T-cell (primary cell): ENCODE measurements at places on chromosomes 3 and 15.
A peak's percentile ranks its signal among the peaks of the same experiment; 100 is the strongest.

GRCh38 chr3:65020281-65021160 lies 332.7 kb upstream of the ADAMTS9 start:
- H3K27me3 ChIP-seq, result no peaks in the 10 kb centered on the region
- H3K27ac ChIP-seq, result no peak overlapping the region
- H3K36me3 ChIP-seq, result no peaks in the 10 kb centered on the region
- H3K4me3 ChIP-seq, result no peak overlapping the region
- DNase-seq, result no peak

- no peak for DNase-seq
- no peak overlapping the region for H3K4me3 ChIP-seq
- no peaks in the 10 kb centered on the region for H3K27me3 ChIP-seq
- H3K4me1 ChIP-seq, result peaks cover 3% of the 10 kb centered on the region
- no peaks in the 10 kb centered on the region for H3K36me3 ChIP-seq
These were observed 58.5 kb downstream of the CRYBG3 start for GRCh38 chr3:97880267-97880666.

DNA sequence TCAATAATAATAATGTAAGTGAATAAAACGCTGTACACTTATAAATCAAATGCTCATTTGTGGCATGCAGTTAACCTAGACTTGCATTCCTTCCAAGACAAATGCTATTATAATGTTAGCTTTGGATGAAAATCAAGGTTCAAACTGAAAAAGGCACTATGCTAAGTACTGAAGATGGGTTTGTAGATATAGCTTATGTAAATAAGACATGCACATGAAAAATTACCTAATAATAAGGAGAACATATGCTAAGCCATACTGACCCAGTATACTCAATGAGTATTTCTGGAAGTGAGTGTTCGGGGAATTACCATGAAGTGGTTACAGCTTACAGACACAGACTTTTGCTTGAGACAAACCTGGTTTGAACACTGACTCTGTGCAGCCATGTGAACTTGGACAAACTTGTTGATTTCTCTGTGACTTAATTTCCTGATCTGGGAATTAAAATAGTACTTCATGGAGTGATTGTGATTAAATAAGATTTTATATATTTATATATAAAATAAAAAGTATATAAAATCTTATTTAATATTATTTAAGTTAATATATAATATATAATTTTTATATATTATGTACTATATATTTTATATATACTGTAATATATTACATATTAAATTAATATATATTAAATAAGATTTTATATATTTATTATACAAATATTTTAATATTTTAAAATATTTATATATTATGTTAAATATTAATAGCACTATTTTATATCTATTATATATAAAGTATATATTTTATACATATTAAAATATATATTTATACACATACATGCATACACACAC lies 159.2 kb downstream of the ZPLD1 start:
- no peak for DNase-seq
- H3K4me3 ChIP-seq, result no peak overlapping the region
- no peaks in the 10 kb centered on the region for H3K36me3 ChIP-seq
- H3K27me3 ChIP-seq, result no peaks in the 10 kb centered on the region

DNA sequence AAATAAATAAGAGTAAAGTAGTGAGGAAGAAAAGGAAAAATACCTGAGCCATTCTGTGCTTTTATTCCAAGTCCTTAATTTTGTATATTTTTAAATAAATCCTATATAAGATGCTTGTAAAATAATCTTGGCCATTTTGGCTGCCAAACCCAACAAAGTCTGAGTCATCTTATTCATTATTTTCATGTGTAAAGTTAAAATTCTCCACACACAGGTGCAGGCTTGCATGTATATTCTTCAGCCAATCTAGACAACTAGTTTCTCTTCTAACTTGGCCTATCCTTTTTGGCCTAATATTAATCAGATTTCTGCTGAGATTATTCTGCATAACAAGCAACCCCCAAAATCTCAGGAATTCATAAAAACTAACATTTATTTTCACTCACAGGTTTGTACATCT lies 189.8 kb upstream of the ATP11B start:
- no peak overlapping the region for H3K27ac ChIP-seq
- no peak overlapping the region for H3K4me3 ChIP-seq
- H3K36me3 ChIP-seq, result no peaks in the 10 kb centered on the region
- H3K27me3 ChIP-seq, result no peaks in the 10 kb centered on the region

- no peak overlapping the region for H3K27ac ChIP-seq
- no peak overlapping the region for H3K4me3 ChIP-seq
- H3K27me3 ChIP-seq, result peaks cover 22% of the 10 kb centered on the region
- no peaks in the 10 kb centered on the region for H3K36me3 ChIP-seq
- no peak for DNase-seq
These were observed 1.5 kb downstream of the IQCF5 start for GRCh38 chr3:51873876-51874275.

DNA sequence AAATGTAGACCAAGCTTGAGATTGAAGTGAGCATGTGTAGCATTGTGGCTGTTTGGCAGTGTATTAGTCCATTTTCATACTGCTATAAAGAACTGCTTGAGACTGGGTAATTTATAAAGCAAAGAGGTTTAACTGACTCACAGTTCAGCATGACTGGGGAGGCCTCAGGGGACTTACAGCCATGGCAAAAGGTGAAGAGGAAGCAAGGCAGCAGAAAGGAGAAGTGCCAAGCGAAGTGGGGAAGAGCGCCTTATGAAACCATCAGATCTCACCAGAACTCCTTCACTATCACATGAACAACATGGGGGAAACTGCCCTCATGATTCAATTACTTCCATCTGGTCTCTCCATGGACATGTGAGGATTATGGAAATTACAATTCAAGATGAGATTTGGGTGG lies 8.6 kb upstream of the CERS3 start:
- H3K27ac ChIP-seq, result no peak overlapping the region
- no peaks in the 10 kb centered on the region for H3K36me3 ChIP-seq
- peaks cover 2% of the 10 kb centered on the region for H3K27me3 ChIP-seq
- H3K4me1 ChIP-seq, result no peaks in the 10 kb centered on the region

GRCh38 chr3:16928386-16929132 lies 43.8 kb downstream of the PLCL2 start:
- H3K4me1 ChIP-seq, result peaks cover 15% of the 10 kb centered on the region
- H3K27me3 ChIP-seq, result no peaks in the 10 kb centered on the region
- H3K27ac ChIP-seq, result no peak overlapping the region
- no peaks in the 10 kb centered on the region for H3K36me3 ChIP-seq
- H3K4me3 ChIP-seq, result no peak overlapping the region

- H3K36me3 ChIP-seq, result no peaks in the 10 kb centered on the region
- no peaks in the 10 kb centered on the region for H3K27me3 ChIP-seq
- H3K4me1 ChIP-seq, result no peaks in the 10 kb centered on the region
- H3K4me3 ChIP-seq, result no peak overlapping the region
- no peak for DNase-seq
These were observed 36.2 kb upstream of the TSPAN3 start for GRCh38 chr15:77107068-77107467.

DNA sequence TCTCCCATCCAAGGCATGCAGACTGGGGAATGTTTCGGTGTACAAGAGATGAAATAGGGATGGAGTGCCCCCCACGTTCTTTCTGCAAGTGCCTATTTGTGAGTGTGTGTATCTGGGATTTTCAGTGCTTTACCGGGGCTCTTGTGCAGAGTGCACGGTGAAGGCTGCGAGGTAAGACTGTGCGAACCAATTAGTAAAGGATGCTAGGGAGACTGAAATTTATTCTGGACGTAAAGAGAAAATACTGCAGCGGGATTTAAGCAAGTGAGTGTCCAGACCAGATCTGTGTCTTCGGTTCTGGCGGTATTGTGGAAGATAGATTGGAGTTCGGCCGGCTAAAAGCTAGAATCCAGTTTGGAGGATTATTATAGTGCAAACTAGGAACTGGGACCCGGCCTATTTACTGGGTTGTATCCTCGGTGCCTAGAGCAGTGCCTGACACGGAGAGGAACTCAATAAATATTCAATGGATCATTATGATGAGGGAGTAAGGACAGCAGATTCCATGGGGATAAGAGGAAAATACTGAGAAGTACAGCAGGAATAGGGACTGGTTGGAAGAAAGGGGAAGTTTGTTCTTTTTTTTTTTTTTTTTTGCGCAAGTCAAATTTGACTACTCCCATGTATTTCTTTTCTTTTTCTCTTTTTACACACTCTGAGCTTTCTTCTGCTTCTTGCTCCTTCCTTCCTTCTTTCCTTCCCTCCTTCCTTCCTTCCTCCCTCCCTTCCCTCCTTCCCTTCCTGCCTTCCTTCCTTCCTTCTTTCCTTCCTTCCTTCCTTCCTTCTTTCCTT lies 580 bp upstream of the MAGEF1 start:
- H3K36me3 ChIP-seq, result no peaks in the 10 kb centered on the region
- no peak for DNase-seq
- H3K27ac ChIP-seq, result peak overlapping the region; percentile 48
- no peaks in the 10 kb centered on the region for H3K27me3 ChIP-seq
- peaks cover 5% of the 10 kb centered on the region for H3K4me1 ChIP-seq

GRCh38 chr3:124774327-124774718 lies 44.1 kb downstream of the UMPS start:
- no peak for DNase-seq
- H3K27ac ChIP-seq, result no peak overlapping the region
- peaks cover 41% of the 10 kb centered on the region for H3K27me3 ChIP-seq

DNA sequence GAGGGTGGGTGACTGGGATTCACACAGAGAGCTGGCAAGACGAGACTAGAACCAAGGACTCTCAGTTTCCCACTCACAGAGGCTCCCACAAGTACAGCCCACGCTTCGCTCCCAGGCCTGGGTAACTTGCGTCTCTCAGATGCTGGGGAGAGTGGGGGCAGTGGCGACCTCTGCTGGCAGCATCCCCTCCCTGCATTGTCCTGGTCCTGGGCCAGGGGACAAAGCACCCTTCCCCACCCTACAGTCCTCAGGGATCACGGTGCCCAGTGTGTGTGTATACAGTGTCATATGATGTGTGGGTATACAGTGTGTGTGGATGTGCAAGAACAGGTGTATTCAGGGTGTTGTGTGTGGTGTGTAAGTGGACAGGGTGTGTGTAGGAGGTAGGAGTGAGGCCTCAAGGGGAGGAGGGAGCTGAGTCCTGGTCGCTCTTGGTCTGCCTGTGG lies 12.8 kb downstream of the VILL start:
- no peaks in the 10 kb centered on the region for H3K27me3 ChIP-seq
- peak; percentile 54 for DNase-seq
- H3K4me1 ChIP-seq, result peaks cover 28% of the 10 kb centered on the region
- H3K36me3 ChIP-seq, result peaks cover 21% of the 10 kb centered on the region
- H3K4me3 ChIP-seq, result no peak overlapping the region

GRCh38 chr15:72887376-72887775 lies 103.8 kb upstream of the ADPGK start:
- H3K4me1 ChIP-seq, result no peaks in the 10 kb centered on the region
- H3K27me3 ChIP-seq, result peaks cover 9% of the 10 kb centered on the region
- no peak overlapping the region for H3K27ac ChIP-seq
- DNase-seq, result no peak

GRCh38 chr3:32200490-32200889 lies 38.0 kb upstream of the CMTM8 start:
- H3K27ac ChIP-seq, result no peak overlapping the region
- no peak for DNase-seq

DNA sequence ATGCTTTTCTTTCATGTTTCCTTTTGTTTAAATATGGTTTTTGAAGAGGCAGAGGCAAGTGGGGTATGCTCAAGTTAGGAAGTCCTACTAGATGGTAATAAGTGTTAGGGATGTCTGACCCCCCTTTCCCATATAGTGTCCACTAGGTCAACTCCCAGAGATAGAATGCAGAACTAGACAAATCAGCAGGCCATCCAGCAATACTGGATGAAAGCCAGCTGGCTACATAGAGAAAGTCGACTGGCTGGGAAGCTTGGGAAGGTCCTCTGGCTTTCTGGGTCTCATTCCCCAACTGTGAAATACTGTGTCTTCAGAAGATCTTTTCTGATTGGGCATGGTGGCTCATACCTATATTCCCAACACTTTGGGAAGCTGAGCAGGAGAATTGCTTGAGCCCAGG lies 113.8 kb downstream of the SNRK start:
- H3K27me3 ChIP-seq, result no peaks in the 10 kb centered on the region
- no peaks in the 10 kb centered on the region for H3K4me1 ChIP-seq
- no peaks in the 10 kb centered on the region for H3K36me3 ChIP-seq

DNA sequence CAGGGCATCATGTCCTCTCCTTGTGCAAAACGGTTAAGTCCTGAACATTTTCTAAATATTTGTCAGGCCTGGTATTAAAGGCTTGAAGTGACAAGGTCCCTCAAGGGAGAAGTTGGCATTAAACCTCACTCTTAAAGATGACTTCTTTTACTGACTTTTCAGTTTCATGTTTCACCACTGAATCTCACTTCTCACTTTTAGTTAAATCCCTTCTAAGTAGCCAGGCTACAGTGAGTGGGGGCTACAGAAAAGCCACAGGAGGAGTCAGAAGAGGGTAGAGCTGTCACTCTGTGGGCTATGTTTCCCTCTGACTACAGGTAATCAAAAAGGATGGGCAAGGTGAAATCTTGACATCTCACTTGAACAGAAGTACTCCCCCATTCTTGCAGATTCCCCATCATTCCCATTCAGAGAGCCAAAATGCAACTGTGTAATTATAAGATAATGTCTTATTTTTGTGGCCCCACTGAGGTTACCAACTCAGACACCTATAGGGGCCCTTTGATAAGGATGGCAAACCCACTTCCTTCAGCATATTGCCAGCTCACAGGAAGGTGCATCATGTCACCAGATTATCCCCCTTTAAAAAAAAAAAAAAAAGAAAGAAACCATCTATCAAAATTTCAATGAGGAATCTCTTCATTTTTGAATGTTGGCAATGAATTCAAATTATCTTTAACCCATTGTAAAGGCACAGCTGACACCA lies 790.1 kb upstream of the CFAP20DC start:
- no peaks in the 10 kb centered on the region for H3K27me3 ChIP-seq
- H3K4me1 ChIP-seq, result peaks cover 9% of the 10 kb centered on the region
- H3K4me3 ChIP-seq, result no peak overlapping the region
- H3K27ac ChIP-seq, result no peak overlapping the region

DNA sequence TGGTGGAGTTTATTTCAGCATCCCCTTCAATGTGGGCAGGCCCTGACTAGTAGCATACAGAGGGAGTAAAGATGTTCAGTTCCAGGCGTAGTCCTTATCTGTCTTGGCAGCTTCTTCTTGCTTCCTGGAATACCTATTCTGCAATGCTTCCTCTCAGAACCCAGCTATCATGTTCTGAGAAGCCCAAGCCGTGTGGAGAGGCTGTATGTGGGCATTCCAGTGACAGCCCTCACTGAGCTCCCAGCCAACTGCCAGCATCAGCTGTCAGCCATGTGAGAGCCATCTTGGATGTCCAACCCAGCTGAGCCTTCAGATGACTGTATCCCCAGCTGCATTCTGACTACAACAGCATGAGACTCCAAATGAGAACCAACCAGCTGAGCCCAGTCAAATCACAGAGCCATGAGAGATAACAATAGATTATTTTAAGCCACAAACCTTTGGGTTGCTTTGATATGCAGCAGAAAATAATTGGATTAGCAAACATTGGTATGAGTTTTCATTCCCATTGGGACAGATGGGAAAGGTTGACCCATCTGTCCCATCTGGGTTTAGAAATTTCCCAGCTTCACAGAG lies 8.4 kb upstream of the CMTM7 start:
- H3K36me3 ChIP-seq, result no peaks in the 10 kb centered on the region
- no peak for DNase-seq
- H3K4me3 ChIP-seq, result no peak overlapping the region
- H3K4me1 ChIP-seq, result no peaks in the 10 kb centered on the region
- H3K27ac ChIP-seq, result no peak overlapping the region

- H3K27ac ChIP-seq, result no peak overlapping the region
- peaks cover 16% of the 10 kb centered on the region for H3K4me1 ChIP-seq
- no peaks in the 10 kb centered on the region for H3K27me3 ChIP-seq
- H3K4me3 ChIP-seq, result no peak overlapping the region
- H3K36me3 ChIP-seq, result peaks cover 3% of the 10 kb centered on the region
These were observed 42.8 kb downstream of the MAP2K1 start for GRCh38 chr15:66429546-66429945.

- H3K27ac ChIP-seq, result no peak overlapping the region
- no peak overlapping the region for H3K4me3 ChIP-seq
These were observed 32.2 kb downstream of the RPLP1 start for GRCh38 chr15:69484837-69485236.
